NCI-H2107 (cell line): ENCODE measurements at places on chromosomes 2 and 18.

- peak; percentile 60 for DNase-seq
Observed at GRCh38 chr2:222568865-222569264, 87.0 kb downstream of the FARSB start.

DNA sequence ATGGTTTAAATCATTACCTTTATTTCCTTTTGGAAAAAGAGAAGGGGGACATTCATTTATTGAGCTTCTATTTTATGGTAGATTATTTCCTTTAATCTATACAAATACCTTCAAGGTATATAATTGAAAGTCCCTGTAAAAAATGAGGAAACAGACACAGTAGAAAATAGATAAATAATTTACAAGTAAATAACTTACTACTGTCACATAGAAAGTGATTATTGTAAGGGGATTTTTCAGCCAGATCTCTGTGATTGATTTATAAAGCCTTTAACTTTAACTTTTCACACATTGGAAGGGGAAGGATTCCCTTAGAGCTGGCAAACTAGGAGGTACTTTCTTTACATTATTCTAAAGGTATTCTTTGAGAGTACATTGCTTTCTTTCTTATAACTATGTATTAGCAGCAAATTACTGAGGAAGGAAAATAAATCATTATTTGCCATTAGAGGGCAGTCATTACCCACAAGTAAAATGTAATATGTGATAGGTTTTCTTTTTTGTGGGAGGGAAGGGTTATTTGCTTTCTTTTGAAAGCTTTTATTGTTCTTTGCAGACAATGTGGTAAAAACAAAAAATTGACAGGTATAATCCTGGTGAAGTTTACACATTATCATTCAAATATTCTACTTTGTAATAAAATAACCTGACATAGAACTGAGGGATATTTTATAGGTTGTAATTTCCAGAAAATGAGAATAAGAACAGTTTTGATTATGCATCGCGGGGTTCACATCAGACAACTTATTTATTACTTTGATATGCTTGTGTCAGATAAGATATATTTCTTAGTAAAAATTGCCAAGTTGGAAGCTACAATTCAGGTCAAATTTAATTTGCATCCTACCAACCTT lies 24.8 kb upstream of the RPE start:
- no peak for DNase-seq

GRCh38 chr2:100193291-100193710 lies 50.9 kb upstream of the AFF3 start:
- DNase-seq: no peak

DNA sequence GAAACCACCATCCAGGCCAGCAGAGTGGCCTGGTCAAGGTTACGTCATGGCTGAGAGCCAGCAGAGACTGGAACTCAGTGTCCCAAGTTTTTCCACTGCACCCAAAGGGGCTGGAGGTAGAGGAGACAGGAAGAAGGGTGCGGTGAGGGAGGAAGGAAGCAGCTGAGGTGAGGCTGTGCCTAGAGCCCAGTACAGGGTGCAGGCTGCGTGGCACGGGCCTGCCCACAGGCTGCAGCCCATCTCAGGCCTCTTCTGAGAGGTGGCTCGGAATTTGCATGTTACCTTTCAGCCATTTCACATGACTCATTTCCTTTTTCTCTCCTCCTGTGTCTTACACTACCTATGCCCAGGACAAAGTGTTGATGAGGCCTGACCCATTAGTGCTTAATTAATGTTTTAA lies 13.7 kb upstream of the MGAT4A start:
- DNase-seq: no peak
